Mammary epithelial cell (primary cell): ENCODE measurements at places on chromosomes 2 and 18.

GRCh38 chr18:9539938-9540337 is 64.6 kb downstream of the RALBP1 start:
- DNase-seq, result no peak

GRCh38 chr2:95275601-95276243 is 1.5 kb downstream of the PROM2 start:
- peak; percentile 64 for DNase-seq

DNA sequence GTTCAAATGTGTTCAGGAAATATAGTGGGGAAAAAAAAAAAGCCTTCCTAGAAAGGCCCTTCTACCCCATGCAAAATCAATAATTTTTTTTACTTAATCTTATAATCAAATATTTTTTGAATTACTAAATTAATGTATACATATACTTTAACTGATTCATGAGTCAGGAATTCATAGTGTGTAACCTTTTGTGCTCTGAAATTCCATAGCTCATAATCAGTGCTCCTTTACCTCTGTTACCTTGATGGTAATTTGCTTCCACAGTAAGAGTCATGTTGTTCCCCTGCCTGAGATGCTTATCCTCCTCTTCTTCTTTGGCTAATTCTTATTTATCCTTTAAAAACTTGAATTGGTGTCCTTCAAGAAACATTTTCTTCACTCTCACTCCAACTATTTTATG is 414.2 kb downstream of the THSD7B start:
- peak; percentile 57 for DNase-seq

DNA sequence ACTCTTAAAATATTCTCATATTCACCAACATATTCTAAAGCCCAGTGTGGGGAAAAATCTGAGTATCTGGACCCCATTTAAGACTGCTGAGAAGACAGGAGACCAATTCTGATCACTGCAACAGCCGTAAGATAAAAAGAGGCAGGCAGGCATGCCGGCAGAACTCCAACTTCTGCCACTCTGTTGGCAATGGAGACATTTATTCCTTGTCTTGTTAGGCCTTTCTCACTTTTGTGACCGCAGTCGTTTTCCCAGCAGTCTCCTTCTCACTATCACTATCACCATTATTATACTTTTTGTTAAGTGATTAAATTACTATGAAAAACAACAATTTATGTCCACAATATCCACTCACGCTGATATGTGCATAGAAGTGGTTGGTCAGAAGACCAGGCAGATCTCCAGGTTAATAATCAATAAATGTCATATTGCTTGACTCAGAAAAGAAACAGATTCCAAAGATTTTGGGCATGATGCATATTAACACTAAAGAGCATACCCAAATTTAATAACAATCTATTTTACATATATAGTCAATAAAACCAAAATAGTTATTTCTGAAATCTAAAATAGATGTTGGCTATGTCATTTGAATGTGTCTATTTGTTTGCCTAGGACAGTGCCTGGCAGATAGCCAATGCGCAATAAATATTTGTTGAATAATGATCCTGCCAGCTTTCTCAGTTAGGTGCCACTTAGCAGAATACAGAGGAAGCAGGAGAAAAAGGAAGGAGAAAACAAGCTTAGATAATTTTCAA is 38.2 kb downstream of the SESTD1 start:
- DNase-seq, result no peak

DNA sequence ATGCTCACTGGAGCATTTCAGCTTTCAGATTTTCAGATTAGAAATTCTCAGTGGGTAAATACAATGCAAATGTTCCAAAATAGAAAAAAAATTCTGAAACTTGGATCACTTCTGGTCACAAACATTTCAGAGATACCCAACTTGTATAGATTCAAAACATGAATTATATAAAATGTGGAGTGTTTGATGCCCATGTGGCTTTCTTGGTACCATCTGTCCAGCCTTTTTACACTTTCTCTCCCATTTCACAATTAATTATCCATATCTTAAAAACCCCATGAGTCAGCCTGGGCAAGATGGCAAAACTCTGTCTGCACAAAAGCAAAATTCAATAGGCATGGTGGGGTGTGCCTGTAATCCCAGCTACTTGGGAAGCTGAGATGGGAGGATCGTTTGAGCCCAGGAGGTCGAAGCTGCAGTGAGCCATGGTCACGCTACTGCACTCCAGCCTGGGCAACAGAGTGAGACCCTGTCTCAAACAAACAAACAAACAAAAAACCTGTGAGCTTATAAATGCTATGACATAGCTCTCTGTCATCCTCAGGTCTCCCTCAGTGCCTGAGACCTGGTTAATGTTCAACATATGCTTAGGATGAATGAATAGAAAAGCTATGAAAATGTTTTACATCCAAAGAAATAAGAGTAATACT is 146.3 kb upstream of the TTC39C start:
- no peak for DNase-seq
